ENCODE measurements at places on chromosomes 1 and 21.

GRCh38 chr21:42367367-42368165, 1.2 kb upstream of the TFF1 start:
- no peak for DNase-seq

DNA sequence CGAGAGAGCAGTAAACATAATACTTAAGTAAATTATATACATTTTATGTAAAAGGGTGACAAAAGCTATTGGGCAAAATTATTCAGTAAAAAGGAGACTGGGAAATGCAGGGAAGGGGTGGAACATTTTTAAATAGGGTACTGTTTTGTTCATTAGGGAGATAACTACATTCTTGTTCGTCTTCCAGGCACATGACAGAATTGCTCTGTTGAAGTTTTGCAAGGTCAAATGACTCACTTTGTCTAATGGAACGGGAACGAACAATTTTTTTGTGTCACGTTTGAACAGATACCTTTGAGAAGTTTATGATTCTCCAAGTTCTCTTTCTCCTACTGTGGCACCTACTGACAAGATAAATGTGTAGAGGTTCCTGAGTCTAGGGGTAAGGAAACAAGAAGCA, 382.3 kb upstream of the ZRANB2 start:
- DNase-seq, result no peak

DNA sequence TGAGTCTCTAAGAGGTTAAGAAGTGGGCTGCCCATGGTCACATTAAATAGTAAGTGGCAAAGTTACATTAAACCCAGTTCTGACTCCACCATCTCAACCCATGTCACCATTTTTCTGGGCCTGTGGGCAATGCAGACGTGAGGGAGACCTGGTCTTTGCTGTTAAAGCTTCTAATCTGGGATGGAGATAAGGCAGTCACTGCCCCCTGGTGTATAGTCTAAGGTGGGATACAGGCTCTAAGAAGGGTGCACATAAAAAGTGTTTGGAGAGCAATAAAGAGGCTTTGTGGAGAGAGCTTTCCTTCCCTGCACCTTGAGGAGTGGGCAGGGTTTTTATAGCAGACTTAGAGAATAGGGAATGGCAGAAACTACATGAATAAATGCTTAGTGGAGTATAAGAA, 141.3 kb downstream of the ROR1 start:
- no peak for DNase-seq

- DNase-seq, result no peak
These were observed 133.2 kb downstream of the DISP1 start for GRCh38 chr1:222948079-222948478.

DNA sequence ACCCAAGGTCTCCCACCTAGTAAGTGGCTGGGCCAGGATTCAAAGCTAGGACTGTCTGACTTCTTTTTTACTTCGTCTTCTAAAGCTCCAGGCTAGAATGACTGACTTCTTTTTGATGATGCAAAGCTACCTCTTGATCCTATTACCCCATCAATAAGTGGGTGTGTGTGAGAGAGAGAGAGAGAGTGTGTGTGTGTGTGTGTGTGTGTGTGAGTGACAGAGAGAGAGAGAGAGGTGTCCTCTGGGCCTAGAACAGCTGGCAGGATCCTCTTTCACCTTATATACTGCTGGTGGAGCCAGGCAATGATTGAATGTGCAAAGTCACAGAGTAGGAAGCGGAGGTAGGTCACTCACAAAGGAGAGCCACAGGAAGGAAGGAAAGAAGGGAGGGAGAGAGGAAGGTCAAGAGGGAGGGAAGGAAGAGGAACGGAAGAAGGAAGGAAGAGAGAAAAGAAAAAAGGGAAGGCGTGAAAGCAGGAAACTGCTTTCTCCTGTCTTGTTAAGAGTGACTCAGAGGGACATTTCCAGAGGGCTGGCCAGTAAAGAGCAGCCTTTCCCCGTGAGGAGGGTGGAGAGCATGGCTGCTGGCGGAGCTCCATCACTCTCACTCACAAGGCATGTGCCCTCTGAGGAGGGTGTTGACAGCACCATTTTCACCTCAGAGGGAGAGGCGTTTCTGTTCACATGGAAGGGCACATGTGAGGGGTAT, 68.9 kb downstream of the CDC7 start:
- no peak for DNase-seq

DNA sequence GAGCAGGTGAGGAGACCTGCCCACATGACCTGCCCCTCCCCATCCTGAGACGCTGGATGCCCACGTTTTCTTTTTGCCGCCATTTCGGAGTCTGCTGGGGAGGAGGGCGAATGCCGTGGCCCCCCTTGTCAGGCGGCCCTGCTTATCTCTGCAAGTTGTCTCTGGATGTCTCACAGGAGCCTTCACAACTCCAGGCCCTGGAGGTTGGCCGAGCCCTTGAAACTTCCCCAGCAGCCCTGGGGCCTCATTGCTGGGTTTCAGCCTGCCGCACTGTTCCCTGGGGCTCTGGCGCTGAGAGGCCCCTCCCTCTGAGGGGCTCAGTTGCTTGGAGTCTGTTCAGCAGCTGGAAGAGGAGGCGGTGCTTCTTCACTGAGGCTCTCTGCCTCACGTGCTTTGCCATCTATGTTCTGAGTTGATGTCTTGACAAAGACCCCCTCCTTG, 29.8 kb upstream of the ZBTB21 start:
- DNase-seq, result no peak

DNA sequence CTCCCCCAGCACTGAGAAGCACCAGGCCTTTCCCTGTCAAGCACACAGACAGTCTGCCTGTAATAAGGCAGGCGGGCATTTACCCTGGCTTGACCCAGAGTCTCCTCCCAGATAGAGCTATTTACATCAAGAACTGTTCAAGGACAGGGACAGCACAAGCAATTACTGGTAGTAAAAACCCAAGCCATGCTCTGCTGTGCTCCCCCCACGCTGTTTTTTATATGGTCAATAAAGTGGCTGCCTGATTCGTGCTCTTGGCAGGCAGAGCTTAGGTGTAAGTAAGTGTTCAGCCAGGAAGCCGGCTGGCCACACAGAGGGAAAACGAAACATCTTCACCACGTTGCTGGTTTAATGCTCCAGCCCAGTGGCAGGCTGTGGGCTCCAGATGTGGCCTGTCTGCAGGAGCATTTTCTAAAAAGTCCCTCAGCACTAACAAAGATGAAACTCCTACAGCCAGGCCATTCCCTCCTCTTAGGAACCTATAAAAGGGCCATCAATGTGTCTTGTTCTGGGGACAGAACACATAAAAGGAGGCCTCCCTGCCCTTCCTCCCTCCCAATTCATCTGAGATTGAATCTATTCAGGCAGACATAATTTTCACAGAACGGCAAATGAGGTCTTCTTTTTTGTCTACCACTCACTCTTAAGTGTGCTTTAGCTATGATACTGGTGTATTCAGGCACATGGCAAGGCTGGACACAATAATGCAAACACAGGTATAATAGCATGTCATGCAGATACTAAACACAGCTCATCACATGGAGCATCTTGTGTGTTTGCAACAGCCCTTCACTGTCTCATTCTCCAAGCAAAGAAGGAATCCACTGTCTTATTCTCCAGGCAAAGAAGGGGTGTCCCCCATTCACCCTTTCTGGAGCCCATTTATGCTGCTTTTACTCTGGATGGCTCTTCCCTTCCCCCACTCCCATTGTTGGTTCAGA, 378.9 kb downstream of the HHAT start:
- no peak for DNase-seq

DNA sequence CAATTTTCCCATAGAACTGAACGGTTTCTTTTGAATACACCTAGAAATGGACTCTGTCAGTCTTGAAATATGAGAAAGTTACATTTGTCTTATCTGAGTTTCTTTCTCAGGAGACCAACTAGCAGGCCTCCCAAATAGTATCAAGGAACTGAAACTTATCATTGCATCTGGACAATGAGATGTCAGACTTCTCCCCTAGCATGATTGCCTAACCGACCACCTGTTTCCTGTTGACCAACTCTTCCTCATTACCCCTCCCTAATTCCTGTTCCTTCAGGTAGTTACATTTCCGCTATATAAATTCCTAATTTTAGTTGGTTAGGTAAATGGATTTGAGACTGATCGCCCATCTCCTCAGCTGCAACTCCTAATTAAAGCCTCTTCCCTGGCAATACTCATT, 1587.3 kb downstream of the NCAM2 start:
- no peak for DNase-seq

DNA sequence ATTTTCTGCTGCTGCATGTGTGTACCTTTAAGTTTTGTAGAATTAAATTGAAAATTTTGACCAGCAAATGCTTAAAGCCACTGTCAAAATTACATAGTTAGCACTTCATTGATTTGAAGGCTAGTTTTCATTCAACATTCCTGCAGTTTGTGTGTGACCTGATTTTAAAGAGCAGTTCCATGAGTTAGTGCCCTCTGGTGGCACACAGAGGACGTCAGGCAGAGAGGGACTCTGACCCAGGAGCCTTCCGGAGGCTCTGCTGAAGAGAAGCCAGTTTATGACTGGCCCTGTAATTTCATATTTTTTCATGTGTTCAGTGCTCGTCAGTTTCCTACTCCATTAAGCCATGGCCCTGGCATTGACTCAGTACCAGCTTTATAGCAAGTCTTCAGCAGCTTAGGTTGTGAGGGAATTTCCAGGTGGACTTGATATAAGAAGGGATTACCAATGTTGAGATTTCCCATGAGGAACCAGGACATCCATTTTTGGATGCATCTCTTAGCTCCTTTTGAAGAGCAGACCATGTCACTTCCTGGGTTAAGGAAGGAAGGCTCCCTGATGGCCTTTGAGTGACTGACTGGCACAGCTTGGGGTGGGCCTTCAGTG, 104.7 kb downstream of the CAMTA1 start:
- no peak for DNase-seq

GRCh38 chr1:230621324-230622030, 20.8 kb upstream of the COG2 start:
- DNase-seq, result no peak

DNA sequence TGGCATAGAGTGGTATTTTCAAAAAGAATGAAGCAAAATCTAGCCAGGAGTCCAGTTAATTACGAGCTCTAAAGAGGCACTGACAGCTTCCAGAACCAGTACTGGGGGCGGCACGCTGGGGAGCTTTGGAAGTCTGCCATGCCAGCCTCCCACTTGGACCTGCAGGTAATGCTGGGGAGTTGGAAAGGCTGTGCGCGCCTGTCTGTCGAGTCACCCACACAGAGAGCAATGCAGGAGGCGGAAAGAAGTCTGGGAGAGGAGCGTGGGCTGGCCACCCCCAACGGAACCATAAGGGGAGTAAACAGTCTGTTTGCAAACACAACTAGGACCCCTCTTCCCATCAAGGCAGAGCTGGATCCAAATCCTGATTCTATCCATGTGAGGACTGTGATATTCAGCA, 84.5 kb downstream of the BEND5 start:
- no peak for DNase-seq

DNA sequence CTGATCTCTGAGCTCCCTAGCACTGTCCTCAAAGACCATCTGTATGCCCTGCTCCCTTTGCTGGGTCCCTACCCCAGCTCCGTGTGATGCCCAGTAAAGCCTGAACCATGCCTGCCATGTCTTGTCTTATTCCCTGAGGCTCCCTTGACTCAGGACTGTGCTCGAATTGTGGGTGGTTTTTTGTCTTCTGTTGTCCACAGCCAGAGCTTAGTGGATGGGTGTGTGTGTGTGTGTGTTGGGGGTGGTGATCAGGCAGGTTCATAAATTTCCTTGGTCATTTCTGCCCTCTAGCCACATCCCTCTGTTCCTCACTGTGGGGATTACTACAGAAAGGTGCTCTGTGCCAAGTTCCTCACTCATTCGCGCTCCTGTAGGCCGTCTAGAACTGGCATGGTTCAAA, 5.7 kb downstream of the GSTM5 start:
- DNase-seq, result no peak

GRCh38 chr1:157105988-157106812, 6.6 kb upstream of the ETV3L start:
- no peak for DNase-seq

All from left kidney (tissue), 8 donors.